Colonic mucosa (tissue), 4 donors: ENCODE measurements at places on chromosomes 11 and 22.

DNA sequence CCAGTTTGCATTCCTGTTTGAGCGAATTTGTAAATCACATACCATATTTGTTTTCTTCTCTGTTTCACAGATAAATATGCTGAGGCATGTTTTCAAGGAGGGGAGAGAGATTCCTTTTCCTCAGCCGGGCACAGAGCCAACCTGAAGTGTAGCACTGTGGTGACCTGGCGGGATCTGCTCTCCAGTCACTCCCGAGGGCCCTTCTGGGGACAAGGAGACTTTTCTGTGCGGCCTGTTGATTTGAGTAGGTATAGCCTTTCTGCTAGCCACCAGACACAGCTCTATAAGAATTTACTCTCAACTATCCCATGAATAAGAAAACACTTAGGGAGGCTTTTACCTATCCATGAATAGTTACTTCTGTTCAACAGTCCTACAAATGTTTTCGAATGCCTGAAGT lies 63.5 kb upstream of the FDX1 start:
- H3K4me1 ChIP-seq, result no peaks in the 10 kb centered on the region
- H3K27ac ChIP-seq, result no peak overlapping the region
- no peaks in the 10 kb centered on the region for H3K36me3 ChIP-seq
- no peak for DNase-seq

- no peaks in the 10 kb centered on the region for H3K36me3 ChIP-seq
- H3K27ac ChIP-seq, result no peak overlapping the region
- no peaks in the 10 kb centered on the region for H3K27me3 ChIP-seq
- no peak overlapping the region for H3K4me3 ChIP-seq
- no peaks in the 10 kb centered on the region for H3K4me1 ChIP-seq
Observed at GRCh38 chr11:60161766-60162165, 21.1 kb downstream of the MS4A6A start.

DNA sequence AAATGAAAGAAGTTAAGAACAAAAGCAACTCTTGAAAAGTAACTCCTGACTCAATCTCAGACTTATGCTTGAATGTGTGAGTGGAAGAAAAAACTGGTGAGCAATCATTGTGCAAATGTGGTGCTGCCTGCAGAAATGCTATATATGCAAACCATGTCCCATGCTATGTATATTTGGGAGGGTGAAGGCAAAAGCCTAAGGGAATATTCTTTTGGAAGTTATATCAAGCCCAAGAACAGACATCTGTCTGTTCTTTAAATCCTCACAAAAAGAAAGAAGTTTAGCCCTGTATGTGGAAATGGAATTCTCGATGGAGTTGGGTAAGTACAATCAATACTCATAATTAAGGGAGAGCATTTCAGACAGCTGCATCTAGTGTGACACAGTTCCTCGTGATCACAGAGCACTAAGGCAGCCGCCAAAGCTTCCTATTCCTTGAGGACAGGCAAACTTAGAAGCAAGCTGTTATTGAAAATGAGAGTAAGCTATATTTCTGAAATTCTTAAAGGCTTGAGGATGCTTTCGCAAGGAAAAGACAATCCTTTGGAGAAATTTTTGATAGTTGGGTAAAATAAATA lies 406.5 kb upstream of the CHORDC1 start:
- no peak overlapping the region for H3K27ac ChIP-seq
- H3K27me3 ChIP-seq, result no peaks in the 10 kb centered on the region
- H3K4me3 ChIP-seq, result no peak overlapping the region
- no peak for DNase-seq

- no peaks in the 10 kb centered on the region for H3K36me3 ChIP-seq
- no peaks in the 10 kb centered on the region for H3K4me1 ChIP-seq
- no peaks in the 10 kb centered on the region for H3K27me3 ChIP-seq
- no peak overlapping the region for H3K27ac ChIP-seq
Observed at GRCh38 chr11:74641289-74641688, 48.9 kb downstream of the POLD3 start.

- no peaks in the 10 kb centered on the region for H3K4me1 ChIP-seq
- DNase-seq, result no peak
- no peak overlapping the region for H3K27ac ChIP-seq
- no peaks in the 10 kb centered on the region for H3K27me3 ChIP-seq
Observed at GRCh38 chr11:14687456-14687855, 43.9 kb downstream of the PDE3B start.

GRCh38 chr22:45204819-45205218 lies 35.9 kb downstream of the KIAA0930 start:
- no peaks in the 10 kb centered on the region for H3K4me1 ChIP-seq
- H3K4me3 ChIP-seq, result no peak overlapping the region
- no peak overlapping the region for H3K27ac ChIP-seq
- DNase-seq, result no peak
- H3K36me3 ChIP-seq, result no peaks in the 10 kb centered on the region

DNA sequence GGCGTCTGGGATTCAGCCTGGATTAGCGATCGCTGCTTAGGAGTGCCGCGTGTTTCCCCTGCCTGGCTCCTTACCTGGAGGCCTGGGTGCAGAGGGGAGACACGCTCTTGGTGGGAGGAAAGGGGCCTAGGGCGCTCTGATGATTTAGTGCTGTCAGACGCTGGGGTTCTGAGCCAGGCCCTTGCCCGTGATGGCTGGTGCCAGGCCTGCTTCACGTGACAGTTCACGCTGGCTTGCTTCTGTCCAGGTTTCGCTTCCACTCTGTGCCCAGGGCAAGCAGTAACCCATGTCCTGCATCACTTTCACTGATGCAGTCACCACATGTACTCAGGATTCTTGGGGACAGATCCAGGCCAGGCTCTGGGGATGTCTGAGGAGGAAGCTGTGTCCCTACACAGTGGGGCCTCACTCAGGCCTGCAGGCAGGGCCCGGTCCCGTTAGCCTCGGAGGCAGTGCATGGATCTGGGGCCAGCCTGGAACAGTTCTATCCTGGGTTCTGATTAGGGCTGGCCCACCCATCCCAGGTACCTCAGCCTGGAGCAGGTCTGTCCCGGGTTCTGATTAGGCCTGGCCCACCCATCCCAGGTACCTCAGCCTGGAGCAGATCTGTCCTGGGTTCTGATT lies 1220.9 kb downstream of the BRD1 start:
- H3K27me3 ChIP-seq, result no peaks in the 10 kb centered on the region
- H3K36me3 ChIP-seq, result no peaks in the 10 kb centered on the region
- no peak for DNase-seq
- H3K27ac ChIP-seq, result no peak overlapping the region
- no peaks in the 10 kb centered on the region for H3K4me1 ChIP-seq

GRCh38 chr11:103167166-103167565 lies 57.9 kb downstream of the DYNC2H1 start:
- H3K4me1 ChIP-seq, result no peaks in the 10 kb centered on the region
- H3K4me3 ChIP-seq, result no peak overlapping the region
- H3K27me3 ChIP-seq, result no peaks in the 10 kb centered on the region
- H3K27ac ChIP-seq, result no peak overlapping the region

GRCh38 chr22:39215426-39216142 lies 29.2 kb downstream of the PDGFB start:
- no peaks in the 10 kb centered on the region for H3K36me3 ChIP-seq
- H3K27me3 ChIP-seq, result no peaks in the 10 kb centered on the region
- no peaks in the 10 kb centered on the region for H3K4me1 ChIP-seq
- no peak for DNase-seq
- H3K27ac ChIP-seq, result no peak overlapping the region

- DNase-seq, result peak; percentile 4
- H3K4me3 ChIP-seq, result no peak overlapping the region
- no peak overlapping the region for H3K27ac ChIP-seq
- no peaks in the 10 kb centered on the region for H3K4me1 ChIP-seq
- H3K27me3 ChIP-seq, result no peaks in the 10 kb centered on the region
Observed at GRCh38 chr22:21450858-21451353, 16.3 kb upstream of the TMEM191C start.

DNA sequence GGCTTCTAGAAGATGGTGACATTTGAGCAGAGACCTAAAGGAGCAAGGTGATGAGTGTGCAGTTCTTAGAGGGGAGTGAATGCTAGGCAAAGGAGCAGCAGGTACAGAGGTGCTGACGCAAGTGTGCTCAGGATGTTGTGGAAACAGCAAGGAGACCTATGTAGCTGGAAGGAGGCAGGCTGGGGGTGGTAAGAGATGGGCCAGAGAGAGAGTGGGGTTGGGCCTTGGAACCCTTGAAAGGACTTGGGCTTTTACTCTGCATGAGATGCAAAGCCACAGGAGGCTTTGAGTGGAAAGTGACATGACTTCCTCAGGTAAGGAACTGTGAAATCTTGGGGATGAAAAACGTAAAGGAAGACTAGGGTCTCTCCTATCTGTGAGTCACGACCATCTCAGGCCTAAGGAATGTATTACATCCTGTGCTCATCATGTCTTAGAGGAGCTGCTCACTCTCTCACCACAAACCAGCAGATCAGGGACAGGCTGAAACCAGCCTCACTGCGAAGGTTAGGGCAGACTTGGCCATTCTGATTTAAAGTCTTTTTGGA lies 65.4 kb downstream of the MICAL2 start:
- H3K27ac ChIP-seq, result no peak overlapping the region
- H3K36me3 ChIP-seq, result no peaks in the 10 kb centered on the region

DNA sequence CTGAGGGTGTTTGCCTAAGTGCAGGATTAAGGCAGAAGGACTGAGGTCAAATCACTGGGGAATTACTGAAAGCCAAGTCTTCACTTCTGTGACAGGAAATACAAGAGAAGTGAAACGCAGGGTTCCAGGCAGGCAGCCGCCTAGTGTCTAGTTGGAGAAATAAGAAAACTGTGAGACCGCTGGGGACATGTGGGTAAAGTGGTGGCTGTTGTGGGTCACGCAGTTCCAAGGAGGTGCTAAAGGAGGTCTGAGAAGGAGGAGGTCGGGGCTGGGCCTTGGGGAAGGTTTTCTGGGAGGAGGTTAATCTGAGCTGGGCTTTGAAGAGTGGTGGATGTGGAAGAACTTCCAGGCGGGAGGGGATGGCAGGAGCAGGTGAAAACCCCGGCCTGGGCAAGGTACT lies 11.2 kb downstream of the MCM5 start:
- H3K27ac ChIP-seq, result peak overlapping the region; percentile 28
- H3K36me3 ChIP-seq, result no peaks in the 10 kb centered on the region
- DNase-seq, result no peak
- no peaks in the 10 kb centered on the region for H3K27me3 ChIP-seq

GRCh38 chr22:20881231-20881630 lies 22.4 kb downstream of the SNAP29 start:
- H3K27me3 ChIP-seq, result no peaks in the 10 kb centered on the region
- H3K36me3 ChIP-seq, result no peaks in the 10 kb centered on the region
- H3K4me3 ChIP-seq, result no peak overlapping the region

- H3K4me3 ChIP-seq, result no peak overlapping the region
- no peaks in the 10 kb centered on the region for H3K36me3 ChIP-seq
- no peak for DNase-seq
Observed at GRCh38 chr11:128738942-128739341, 45.1 kb downstream of the FLI1 start.

DNA sequence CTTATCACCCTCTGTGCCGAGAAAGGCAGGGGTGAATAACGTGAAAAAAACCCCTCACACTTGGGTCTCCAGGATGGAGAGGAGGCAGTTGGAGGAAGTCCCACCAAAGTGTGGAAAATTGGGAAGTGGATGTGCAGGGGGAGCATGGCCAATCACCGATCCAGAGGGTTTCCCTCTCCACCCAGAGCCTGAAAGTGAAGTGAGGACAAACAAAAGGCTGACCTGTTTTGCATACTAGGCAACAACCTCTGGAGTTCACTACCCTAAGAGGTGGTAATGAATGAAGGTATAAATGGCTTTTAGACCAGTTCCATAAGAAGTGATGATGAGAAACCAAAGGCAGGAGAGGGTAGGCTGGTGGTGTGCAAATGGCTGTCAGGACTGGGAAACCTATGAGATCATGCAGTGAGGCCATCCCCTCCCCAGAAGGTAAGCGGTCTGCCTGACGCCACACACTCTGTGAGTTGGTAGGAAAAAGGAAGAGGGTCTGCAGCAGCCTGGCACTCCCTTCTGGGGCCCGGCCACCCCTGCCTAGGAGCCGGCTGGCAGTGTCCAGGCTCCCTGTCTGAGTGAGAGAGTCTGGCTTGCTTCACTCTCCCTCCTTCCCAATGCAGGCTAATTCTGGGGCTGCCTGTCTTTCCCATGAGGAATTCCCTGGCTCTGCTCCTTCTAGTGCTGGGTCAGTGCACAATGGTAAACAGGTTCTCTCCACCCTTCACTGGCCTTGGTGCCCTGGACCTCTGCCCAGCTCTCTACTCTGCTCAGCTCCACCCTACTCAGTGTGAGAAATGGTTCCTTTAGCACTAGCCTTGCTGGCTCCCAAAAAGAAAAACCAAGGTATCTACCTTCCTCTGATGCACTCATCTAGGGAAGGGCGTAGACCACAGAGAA lies 15.6 kb downstream of the TBC1D10A start:
- H3K4me3 ChIP-seq, result no peak overlapping the region
- H3K4me1 ChIP-seq, result peaks cover 57% of the 10 kb centered on the region
- peak overlapping the region; percentile 84 for H3K27ac ChIP-seq
- no peaks in the 10 kb centered on the region for H3K36me3 ChIP-seq

- no peaks in the 10 kb centered on the region for H3K27me3 ChIP-seq
- peaks cover 6% of the 10 kb centered on the region for H3K4me1 ChIP-seq
- peak; percentile 65 for DNase-seq
- H3K27ac ChIP-seq, result peak overlapping the region; percentile 60
- H3K4me3 ChIP-seq, result no peak overlapping the region
Observed at GRCh38 chr11:100760744-100761143, 73.7 kb downstream of the ARHGAP42 start.

GRCh38 chr11:110184456-110184855 lies 91.3 kb downstream of the ZC3H12C start:
- no peaks in the 10 kb centered on the region for H3K27me3 ChIP-seq
- H3K4me1 ChIP-seq, result no peaks in the 10 kb centered on the region
- no peak overlapping the region for H3K4me3 ChIP-seq

DNA sequence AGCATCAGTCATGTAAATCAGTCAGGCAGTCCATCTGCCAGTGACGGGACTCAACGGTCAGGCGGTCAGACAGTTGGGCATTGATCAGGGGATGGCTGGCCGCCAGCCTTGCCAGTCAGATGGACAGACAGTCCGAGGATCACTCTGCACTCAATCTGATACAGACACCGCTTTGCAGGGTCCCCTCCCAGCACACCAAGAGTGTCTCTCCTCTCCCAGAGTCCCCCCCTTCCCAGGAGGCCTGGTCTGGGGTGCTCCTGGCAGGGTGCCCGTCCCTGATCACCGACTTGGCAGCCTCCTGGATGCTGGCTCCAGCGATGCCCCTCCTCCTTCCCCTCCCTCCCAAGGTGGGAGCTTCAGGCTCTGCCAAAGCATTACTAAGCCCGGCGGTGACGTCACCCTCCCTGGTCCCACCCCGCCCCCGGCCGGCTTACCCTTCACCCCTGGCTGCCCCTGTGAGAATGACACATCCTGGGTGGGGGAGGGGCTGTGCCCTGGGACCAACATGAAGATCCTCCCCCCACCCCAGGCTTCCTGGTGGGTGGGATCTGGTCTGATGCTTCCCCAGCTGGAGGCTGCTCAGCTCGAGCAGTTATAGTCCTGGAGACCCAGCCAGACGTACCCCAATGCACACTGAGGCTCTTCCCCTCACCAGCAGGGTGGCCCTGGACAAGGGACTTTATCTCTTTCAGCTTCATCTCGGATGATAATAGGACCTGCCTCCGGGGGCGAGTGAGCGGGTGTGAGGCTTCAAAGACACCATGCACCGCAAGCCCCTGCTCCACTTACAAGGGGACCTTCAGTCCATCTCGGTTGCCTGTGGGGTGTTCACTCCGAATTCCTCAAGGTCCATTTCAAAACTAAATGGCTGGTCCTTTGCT lies 69.2 kb downstream of the CD82 start:
- no peaks in the 10 kb centered on the region for H3K36me3 ChIP-seq
- DNase-seq, result no peak
- H3K27ac ChIP-seq, result no peak overlapping the region
- H3K4me3 ChIP-seq, result no peak overlapping the region
